ENCODE measurements at places on chromosomes 5 and 9.

GRCh38 chr5:4487581-4487980 lies 652.5 kb upstream of the ADAMTS16 start:
- DNase-seq: no peak

DNA sequence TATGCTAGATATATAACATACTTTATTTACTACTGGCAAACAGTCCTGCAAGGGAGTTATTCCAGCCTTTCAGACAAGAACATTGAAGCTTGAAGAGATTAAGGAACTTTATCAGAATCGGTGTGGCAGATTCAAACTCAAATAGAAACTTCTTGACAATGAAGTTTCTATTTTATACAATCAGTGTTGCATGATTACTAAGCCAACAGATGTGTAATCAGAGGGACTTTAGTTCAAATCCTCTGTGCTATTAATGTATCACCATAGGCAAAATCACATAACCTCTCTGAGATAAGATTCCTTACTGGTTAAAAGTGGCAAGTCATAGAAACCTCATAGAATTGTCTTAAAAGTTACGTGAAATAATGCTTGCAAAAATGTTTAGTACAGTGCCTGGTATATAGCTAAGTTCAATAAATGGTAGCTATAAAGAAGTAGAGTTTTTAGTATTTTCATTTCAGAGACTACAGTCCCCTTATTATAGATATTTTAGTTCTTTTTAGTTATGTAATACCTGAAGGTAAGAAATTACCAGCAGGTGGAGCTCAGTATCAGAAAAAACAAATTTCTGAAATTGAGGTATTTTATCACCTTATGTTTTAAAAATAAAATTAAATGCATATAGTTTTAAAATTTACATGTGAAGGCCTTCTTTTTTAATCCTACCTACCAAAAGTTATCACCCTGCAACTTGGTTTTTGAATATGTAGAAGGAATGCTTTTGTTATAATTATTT lies 172.1 kb downstream of the FER start:
- DNase-seq: no peak

- DNase-seq: no peak
These were observed 290.6 kb downstream of the AOPEP start for GRCh38 chr9:95017062-95017461.

DNA sequence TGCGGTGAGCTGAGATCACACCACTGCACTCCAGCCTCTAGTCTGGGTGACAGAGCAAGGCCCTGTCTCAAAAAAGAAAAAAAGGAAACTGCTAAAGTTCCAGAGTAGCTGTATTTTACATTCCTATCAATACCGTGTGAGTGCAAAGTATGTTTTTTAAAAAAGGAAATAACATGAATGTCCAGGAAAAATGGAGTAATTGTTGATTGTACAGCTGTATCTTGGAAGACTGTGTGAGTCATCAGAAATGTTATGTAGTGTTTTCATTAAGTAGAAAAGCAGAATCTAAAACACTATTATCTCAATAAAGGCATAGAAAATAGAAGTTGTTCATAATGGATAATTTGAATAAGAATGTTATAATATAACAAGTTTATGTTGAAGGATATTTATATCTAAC lies 53.9 kb downstream of the ZCCHC7 start:
- DNase-seq: no peak

- DNase-seq: no peak
These were observed 343.2 kb downstream of the DMAC1 start for GRCh38 chr9:7456377-7456776.

- DNase-seq: no peak
These were observed 318.3 kb upstream of the ITGA1 start for GRCh38 chr5:52469420-52469819.

GRCh38 chr5:147893820-147894219 lies 12.5 kb downstream of the C5orf46 start:
- DNase-seq: no peak

GRCh38 chr5:57817001-57817453 lies 334.4 kb upstream of the ACTBL2 start:
- DNase-seq: no peak
